ENCODE measurements at places on chromosomes 2 and 18. TPM values are rescaled to one million over a fixed set of nuclear protein-coding genes. Genes with fewer than 3 reads are reported as not detected.

Gene WNT10A
- total RNA-seq: 0.10 TPM

Gene STON1
- 0.39 TPM for total RNA-seq

Gene LAMA1
- total RNA-seq: 0.07 TPM

Gene HES6
- 14.6 TPM for total RNA-seq

Gene KRTCAP3
- total RNA-seq: 0.62 TPM

Gene GALR1
- total RNA-seq: not detected

Gene ADAM23
- 9.3 TPM for total RNA-seq

Gene CROCC2
- total RNA-seq: not detected

Gene SAG
- not detected for total RNA-seq

Gene ACMSD
- total RNA-seq: not detected

Gene BOLL
- not detected for total RNA-seq

Gene ERFE
- 8.1 TPM for total RNA-seq

Gene CERS6
- total RNA-seq: 16.3 TPM

Gene TMEM237
- total RNA-seq: 21.3 TPM

Gene ABCG8
- total RNA-seq: not detected

Gene CHRNA1
- not detected for total RNA-seq

Gene ALPP
- 12.1 TPM for total RNA-seq

Gene IL1R1
- 35.7 TPM for total RNA-seq

Gene GALNT3
- total RNA-seq: not detected

Gene CCBE1
- total RNA-seq: 9.7 TPM

Gene IL36G
- not detected for total RNA-seq

Gene GULP1
- total RNA-seq: 43.4 TPM

Gene REG3G
- not detected for total RNA-seq

Gene TRIM43
- not detected for total RNA-seq

Gene ALPI
- total RNA-seq: not detected

Gene EPG5
- total RNA-seq: 3.8 TPM

Gene IKZF2
- total RNA-seq: 0.37 TPM

Gene TMEM18
- 43.9 TPM for total RNA-seq

Gene EPAS1
- 89.4 TPM for total RNA-seq

Gene ALLC
- not detected for total RNA-seq

Gene SLC4A5
- total RNA-seq: 0.47 TPM

Gene IL36B
- not detected for total RNA-seq

Gene TRIP12
- total RNA-seq: 137 TPM

Gene MYO3B
- total RNA-seq: not detected

Gene MRO
- total RNA-seq: 0.16 TPM

Gene SERPINB10
- not detected for total RNA-seq

Gene DQX1
- total RNA-seq: 0.10 TPM

Gene PDE1A
- 0.31 TPM for total RNA-seq

Gene VIT
- not detected for total RNA-seq

Gene DPY30
- 117 TPM for total RNA-seq

Gene SP5
- not detected for total RNA-seq

Gene DTNA
- total RNA-seq: 0.31 TPM

Gene ACYP2
- 7.9 TPM for total RNA-seq

Gene GALNT5
- total RNA-seq: 1.9 TPM

Gene RNF125
- total RNA-seq: 0.23 TPM

Gene NMUR1
- not detected for total RNA-seq

Gene AFTPH
- total RNA-seq: 23.4 TPM

Gene GALNT13
- total RNA-seq: 9.1 TPM

Gene LONRF2
- 2.0 TPM for total RNA-seq

Gene TEX44
- total RNA-seq: not detected

All from A549 treated with Hydrocortisone at 1 μM for 4 hours (cell line).